Stimulated activated CD4-positive, alpha-beta T cell treated with anti-CD3 and anti-CD28 coated beads, TNF-alpha, amount 100 ng/mL, for 48 hours (primary cell): ENCODE measurements at places on chromosomes 6 and 20.

DNA sequence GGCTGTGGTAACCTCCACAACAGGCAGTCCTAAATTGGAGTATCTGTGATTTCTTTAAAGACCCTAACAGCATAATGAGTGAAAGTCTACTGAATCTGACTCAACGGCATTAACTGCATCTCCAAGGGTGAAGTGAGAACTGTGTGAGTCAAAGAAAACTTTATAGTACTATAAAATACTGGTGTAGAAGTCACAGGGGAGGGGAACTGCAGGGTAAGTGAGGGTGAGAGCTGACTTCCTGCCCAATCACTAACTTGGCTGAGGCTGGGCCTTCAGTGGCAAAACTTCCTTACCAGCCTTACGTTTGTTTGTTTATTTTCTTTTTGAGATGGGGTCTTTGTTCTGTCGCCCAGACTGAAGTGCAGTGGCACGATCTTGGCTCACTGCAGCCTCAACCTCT, 109.8 kb downstream of the PTPRK start:
- no peak for DNase-seq

DNA sequence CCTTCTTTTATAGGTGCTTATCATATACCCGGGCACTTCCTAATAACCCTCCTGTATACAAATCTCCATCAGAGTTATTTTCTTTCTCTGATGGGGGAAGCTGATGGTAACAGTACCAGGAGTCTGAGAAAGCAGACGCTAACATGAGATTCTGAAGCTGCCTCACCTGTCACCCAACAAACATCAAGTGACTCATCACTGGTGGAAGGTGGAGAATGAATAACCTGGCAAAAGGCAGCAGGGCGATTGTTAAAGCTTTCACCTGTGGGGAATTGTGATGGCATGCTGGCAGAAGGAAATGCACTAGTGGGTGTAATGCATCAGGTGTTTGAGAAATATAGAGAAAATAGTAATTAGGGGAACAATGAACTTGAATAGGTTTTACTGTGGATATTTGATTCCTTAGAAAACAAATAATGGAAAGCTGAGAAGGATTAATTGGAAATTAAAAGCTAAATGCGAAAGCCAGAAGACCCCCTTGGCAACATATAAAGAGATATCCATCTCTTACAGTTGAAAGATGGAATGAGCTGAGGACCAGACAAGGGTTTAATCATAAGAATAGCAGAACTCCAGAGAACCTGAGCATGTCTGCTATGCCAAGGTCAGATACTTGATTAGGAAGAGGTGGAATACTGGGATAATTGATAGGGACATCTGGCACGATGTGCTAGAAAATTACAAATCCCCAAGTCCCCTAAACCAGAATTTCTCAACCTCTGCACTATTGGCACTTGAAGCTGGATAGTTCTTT, 517.1 kb downstream of the PKHD1 start:
- no peak for DNase-seq

DNA sequence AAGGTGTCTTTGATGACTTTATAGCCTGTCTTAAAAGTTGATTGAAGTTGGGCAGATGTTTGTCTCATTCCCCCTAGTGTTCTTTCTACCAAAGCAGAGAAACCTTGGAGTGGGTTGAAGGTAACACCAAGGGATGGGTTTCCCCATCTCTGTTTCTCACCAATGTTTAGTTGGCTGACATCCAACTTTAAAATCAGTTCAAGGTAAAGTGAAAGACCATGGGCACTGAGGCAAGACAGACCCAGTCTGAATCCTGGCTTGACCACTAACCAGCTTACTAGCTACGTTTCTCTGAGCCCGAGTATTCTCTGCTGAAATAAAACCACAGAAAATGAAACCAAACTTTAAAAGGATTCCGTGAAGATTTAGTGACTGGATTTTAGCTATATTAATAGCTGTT, 258.9 kb downstream of the KIF16B start:
- no peak for DNase-seq

- DNase-seq, result no peak
Observed at GRCh38 chr20:51183451-51183850, 160.5 kb upstream of the KCNG1 start.

DNA sequence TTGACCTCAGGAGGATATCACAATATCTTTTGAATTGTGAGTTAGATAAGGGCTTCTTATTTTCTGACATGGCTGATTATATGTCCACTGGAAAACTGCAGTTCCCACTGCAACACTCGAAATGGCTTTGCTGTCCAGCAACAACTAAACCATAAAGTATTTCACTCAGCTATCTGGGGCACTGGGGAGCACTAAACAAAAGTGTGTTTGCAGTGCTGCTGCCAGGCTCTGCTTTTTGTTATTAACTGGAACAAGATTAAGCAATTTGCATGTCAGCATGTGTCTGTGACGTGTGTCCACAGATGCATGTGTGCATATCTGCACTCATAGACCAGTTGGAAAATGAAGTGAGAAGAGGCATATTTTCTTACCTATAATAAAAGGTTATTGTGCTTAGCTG, 107.8 kb upstream of the CCN2 start:
- no peak for DNase-seq

GRCh38 chr6:105814745-105815536, 271.2 kb upstream of the PRDM1 start:
- DNase-seq, result no peak

DNA sequence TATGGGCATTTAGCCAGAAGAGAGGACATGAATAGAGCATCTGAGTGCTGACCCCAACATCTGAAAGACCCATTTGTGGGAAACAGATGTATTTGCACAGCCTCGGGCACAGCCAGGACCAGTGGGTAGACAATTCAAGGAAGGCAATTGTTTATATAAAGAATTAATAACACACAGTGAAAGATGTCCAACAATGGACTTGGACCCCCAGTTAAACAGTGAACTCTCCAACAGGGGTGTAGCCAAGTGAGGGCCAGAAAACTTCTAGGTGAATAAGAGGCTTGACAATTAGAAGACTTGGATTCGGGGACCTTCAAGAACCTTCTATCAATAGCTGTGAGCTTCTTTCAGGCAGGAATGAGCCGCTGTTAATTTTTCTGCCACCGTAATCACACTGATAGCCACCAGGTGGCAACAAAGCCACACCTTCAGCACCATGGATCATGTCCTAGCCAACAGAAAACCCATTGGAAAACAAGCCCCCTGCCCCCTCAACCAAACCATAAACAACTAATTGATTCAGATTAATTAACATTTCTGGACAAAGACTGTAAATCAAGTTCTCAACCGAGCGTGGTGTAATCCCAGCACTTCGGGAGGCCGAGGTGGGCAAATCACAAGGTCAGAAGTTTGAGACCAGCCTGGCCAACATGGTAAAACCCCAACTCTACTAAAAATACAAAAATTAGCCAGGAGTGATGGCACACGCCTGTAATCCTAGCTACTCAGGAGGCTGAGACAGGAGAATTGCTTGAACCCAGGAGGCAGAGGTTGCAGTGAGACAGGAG, 8.8 kb upstream of the SRSF6 start:
- peak; percentile 17 for DNase-seq

DNA sequence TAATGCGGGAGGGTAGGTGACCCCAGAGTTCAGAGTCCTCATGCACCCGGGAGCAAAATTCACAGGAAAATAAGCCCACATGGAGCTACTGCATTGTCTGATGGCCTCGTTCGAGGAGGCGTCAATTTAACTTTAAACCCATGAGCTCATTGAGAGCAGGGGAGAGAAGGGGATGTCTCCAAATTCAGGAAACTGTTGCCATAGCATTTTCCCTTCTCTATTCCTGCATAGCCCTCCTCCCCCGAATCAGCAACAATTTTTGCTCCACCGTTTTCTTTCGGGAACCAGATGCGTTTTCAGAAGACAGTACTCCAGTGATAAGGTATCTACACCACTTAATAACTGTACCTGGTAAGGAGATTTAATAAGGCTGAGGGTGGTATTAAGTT, 324 bp upstream of the LAMP5 start:
- no peak for DNase-seq

DNA sequence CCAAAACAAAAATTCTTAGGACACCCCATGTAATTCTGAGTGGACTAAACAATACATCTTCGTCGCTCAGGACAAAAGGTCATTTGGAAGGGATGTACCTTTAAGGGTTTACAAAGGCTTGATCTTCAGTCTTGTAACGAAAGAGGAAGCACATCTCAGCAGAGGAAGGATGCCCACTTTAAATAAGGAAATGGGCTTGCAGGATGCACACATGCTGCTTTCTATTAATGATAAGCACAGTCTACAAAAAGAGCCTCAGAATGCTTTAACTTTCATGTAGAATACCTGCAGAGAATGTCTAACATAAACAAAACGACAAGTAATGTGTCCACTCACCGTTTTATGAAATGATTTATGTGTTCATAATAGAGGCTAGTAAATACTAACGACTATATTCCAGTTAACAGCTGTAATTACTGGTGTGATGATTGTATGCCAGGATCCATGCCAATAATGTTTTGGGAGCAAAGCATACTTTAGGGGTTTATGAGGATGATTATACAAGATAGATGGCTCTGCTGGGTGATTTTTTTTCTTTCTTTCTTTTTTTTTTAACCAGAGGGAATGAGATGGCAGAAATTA, 216.9 kb downstream of the GMDS start:
- no peak for DNase-seq

GRCh38 chr20:62832212-62832922, 15.5 kb downstream of the COL9A3 start:
- DNase-seq, result no peak
